ENCODE measurements at places on chromosomes 4 and X.

DNA sequence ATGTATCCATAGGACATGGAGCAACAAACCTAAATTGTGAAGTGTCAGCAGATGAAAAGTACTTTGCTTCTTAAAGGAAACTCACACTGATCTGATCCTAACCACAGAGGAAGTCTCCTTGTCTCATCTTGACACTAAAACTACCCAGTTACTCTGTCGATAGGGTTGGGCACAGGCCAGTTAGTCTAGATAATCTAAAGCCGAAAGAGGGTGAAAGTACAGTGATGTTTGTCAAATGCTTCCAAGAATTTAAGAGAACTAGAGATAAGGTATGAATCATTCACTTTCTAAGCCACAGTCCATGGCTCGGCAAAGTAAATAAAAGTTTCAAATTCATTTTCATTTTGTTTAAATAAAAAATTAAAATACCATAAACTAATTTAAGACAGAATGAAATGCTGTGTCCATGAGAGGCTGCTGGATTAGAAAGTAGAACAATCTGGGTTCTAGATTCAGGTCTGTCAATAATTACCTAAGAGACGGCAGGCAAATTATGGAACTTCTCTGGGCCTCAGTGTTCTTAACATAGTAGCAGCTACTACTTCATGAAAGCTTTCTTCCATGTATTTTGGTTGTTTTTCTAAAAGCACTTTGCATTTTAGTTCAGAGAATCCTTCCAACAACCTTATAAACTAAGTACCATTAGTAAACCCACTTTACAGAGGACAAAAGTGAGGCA is 176.7 kb downstream of the LDB2 start:
- DNase-seq: no peak

GRCh38 chrX:53677286-53677685 is 9.2 kb downstream of the HUWE1 start:
- no peak for DNase-seq

DNA sequence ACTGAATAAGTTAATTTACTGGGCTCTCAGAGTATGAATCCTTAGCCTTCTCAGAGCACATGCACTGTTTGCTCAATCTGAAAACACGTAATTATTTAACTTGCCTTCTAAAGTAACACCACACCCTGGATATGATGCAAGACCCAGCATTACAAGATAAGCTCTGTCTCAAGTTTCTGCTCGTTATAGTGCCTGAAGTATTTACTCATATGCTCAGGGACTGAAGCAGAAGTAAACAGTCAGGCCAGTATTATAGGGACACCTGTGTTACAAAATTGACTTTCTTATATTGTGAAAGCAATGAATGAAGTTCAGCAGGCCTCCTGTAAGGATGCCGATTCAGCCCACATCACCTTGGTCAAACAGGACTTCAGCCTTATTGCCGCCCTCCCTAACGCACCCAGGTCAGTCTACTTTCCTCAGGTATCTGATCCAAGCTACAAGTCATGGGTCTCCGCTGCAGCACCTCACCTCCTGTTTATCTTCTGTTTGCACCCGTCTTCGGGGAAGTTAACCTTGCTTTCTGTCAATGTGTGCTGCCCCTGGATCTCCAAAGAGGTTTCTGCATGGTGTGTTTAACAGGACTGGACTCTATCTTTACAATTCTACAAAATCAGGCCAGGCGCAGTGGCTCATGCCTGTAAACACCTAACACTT is 42.8 kb upstream of the KLF3 start:
- no peak for DNase-seq

DNA sequence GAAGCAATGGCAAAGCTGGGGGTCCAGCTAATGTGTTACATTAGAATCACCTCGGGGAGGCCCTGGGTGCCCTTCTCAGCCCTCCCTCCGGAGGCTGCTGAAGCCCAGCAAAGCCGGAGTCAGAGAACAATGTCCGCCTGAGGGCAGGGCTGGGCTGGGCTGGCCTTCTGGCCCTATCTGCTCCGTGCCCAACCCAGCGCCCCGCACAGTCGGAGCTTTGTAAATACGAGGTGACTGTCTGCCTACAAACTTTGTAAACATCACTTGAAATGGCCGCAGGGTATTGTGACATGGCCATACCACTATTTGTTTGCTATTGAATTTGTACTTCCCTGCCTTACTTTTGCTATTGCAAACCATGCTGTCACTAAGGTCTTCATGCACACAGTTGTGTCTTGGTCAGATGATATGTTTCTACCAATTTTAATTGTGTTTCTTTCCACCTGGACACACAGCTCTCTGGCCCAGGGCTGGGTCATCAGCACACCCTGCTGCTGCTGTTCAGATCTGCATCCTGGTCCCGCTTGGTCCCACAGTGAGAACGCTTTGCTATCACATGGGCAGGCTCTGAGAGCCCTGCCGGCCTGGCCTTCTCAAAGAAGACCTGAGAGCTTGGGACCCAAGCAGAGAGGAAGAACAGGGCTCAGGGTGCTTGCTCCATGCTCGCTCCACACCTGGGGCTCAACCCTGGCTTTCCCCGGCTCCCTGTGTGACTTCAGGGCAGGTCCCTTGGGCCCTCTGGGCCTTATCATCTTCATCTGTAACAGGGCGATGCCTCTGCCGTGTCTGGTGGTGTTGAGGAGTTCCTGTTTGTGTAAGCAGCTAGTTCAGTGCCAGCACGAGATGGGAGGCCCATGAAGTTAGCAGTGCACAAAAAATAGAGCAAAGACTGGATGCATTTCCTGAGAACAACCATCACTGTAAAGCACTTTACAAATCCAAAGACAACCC is 2.3 kb downstream of the S100P start:
- DNase-seq: no peak

- DNase-seq: no peak
Measured at GRCh38 chr4:98287328-98287727, 26.1 kb downstream of the RAP1GDS1 start.

- no peak for DNase-seq
Measured at GRCh38 chr4:72629540-72629939, 60.5 kb upstream of the ADAMTS3 start.

Measured in stimulated activated CD8-positive, alpha-beta memory T cell treated with anti-CD3 and anti-CD28 coated beads, Interleukin-4, amount 100 ng/mL, for 1 hour (primary cell).